ENCODE measurements at places on chromosomes 6 and 20.

GRCh38 chr6:90021711-90022110, 127.4 kb downstream of the GJA10 start:
- DNase-seq = no peak

DNA sequence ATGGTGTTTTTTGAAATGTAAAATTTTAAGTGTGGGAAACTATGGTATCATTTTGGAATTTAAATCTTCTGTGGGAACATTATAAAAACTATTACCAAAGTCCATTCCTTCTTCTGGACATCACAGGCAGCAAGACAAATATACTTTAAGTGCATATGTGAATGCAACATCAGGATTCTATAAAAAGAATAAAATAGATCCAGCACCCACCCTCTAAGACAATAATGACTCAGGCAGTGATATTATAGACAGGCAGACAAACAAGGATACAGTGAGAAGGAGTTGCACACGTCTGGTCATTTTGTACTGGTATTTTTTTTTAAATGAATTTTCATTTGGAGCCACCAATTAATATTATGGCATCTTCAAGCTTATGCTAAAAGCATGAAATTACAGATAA, 21.1 kb upstream of the NEDD9 start:
- no peak for DNase-seq

- no peak for DNase-seq
Measured at GRCh38 chr20:20148779-20149178, 96.4 kb downstream of the CFAP61 start.

DNA sequence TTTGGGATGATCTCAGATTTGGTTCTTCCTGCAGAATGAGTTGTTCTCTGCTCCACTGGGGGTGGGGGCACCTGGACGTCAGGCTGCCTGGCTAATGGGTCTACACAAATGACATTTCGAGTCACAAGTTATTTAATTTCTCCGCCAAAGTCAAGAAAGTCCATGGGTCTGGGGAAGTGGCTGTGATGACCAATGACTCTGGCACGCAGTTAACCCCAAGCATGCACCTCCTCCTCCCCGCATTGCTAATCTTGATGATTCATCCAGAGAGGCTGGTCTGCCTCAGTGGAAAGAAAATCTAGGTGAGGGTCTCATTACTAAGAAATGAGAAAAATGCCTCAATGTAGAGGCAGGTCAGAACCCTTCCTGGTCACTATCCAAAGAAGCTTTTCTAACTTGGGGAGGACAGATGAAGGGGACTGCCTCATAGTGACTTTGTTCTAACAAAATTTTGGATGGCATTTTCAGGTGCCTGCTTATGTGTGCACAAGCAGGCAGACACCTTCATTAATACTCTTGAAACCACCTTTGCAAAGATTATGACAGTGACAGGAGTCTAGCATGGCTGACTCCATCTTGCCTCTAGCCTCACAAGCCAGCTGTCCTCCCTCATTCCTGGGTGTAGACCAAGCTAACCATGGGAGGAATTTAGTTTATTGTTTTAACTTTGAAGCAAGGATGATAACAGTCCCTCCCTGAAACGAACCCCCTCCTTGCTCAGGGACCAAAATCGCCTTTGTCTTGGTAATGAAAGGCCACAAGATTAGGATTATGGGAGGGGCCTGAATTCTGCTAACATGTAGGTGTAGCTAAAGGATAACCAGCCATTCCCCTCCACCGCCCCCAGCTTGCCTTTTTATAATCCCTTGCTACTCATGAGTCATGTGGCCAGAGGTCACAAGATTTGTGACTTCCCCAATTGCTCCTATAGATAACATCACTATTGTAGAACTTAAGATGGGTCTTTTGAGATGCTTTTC, 98.6 kb upstream of the MRPS10 start:
- DNase-seq = no peak

DNA sequence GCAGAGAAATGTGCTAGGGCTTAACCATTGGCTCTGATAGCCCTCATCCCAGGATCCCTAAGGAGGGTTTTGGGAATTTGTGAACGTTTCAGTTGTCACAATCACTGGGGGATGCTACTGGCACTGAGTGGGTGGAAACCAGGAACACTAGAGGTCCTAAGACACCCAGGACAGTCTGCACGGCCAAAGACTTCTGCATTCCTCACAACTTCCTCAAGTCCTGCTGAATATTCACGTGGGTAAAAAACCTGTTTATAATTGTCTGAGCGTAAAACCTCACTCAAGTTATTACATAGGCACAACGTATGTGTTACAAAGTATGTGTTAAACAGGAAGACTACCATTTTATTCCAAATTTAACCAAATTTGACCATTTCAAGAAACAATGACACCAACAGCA, 52.4 kb downstream of the GMDS start:
- DNase-seq = no peak

DNA sequence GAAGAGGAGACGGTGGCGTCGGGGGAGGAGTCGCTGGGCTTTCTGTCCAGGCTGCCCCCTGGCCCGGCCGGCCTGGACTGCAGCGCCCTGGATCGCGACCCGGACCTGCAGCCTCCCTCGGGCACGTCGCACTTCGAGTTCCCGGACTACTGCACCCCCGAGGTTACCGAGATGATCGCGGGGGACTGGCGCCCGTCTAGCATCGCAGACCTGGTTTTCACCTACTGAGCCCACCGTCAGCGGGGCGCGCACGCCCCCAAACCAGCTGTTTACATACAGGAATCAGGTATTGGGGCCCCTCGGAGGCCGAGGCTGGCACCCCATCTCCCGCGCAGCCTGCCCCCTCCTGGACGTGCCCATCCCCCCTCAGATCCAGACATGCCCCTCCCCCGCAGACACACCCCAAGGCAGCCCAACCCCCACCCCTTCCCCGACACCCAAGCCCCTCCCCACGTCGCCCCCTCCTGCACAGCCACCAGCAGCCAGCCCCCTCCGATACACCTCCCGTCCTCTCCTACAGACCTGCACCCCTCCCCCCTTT, 1.4 kb downstream of the SOX12 start:
- no peak for DNase-seq
